Endothelial cell of coronary artery (primary cell): ENCODE measurements at places on chromosomes 1 and 21. TPM values are rescaled to one million over a fixed set of nuclear protein-coding genes. Genes with fewer than 3 reads are reported as not detected.

The FCRL3 gene
- not detected in 2 replicates for total RNA-seq

The FCGR1A gene
- total RNA-seq = not detected in 2 replicates

The KCNJ9 gene
- total RNA-seq = not detected in 2 replicates

The WNT4 gene
- total RNA-seq = 0.09 TPM in 2 replicates

The C1orf115 gene
- total RNA-seq = 29.5 and 29.7 TPM in 2 replicates
